ENCODE measurements at places on chromosomes 13 and 19.

DNA sequence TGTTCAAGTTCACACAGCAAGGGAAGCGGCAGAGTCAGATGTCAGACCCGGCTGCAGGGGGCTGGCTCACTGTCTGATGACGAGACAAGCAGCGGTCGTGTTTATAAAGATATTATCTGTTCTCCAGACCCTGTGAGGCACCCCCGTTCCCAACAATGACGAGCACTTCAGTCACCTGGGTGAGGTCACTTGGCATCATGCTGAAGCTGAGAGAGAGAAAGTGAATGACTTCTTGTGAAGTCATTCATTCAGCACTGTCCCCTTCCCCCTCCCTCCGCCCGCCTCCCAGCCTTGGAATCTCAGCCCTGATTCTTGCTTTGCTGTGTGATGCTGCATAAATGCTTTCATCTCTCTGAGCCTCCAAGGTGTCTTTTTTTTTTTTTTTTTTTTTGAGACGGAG lies 4.9 kb upstream of the LYPD3 start:
- DNase-seq = no peak

DNA sequence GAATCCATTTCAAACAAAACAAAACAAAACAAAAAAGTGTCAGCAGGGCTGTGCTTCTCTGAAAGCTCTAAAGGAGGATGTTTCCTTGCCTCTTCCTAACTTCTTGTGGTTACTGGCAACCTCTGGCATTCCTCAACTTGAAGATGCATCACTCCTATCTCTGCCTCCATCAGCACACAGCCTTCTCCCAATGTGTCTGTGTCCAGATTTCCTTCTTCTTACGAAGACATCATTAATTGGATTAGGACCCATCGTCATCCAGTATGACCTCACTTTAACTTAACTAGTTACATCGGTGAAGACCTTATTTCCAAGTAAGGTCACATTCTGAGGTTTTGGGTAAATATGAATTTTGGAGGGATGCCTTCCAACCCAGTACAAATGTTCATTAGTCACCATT lies 33.8 kb upstream of the GTF2F2 start:
- no peak for DNase-seq

DNA sequence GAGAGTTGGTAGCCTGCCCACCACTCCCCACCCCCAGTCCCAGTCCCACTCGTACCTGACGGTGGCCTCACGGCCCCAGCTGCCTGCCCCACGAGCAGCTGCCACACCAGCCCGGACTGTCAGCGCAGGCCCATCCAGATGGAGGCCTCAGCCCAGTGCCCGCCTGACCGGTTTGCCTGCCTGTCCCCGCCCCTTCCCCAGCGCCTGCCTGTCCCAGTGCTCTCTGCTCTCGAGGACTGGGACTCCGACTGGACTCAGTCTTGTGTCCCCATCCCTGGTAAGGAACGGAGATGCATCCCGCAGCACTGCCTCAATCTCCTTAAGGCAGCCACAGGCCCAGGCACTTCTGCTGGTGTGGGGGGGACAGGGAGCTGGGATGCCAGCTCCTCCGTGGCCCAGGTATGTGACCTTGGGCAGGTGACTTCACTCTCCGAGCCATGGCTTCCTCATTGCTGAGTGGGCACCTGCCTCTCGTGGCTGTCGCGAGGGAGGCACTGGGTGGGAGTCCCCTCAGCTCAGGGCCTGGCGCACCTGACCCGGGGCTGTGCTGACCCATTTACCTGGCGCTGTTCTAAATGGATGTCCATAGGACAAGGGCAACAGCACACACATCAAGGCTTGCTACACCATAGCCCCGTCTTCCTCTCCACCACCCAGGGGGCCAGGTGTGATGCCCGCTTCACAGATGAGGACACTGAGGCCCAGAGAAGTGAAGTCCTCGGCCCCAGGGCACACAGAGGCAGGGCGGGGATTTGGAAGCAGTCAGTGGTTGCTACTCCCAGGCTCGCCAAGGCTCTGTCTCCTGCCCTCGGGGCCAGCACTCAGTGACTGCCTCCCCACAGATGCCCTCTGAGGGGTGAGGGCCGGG lies at the start of gene NKPD1:
NKPD1 (minus strand) TSS at position 113 of the 868 bp plus-strand sequence. CDS start 832 bp downstream, outside the sequence.
- DNase-seq = peak; percentile 93

DNA sequence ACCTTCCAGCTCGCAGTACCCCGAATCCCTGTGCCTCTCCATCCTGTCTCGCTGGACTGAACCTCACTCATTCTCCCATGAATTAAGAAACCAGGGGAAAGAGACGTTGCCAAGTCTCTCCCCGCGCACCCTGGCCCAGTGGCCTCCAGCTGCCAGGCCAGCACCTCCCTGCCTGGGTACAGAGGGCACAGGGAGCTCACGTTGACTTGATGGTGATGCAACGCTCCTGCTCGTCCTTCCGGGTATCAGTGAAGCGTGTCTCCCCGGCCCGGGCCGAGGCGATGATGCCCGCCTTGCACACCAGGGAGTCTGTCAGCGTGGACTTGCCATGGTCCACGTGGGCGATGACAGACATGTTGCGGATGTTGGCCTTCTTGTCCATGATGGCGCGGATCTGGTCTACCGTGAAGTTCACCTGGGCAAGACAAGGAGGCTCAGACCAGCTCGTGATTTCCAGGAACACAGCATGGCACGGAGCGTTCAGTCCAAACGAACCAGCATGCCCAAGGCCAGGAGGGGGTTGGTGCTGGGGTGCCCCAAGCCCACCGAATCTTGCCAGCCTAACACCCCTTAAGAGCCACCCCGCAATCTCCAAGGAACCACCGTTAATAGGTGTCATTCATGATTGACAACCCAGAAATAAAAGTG lies 1.2 kb downstream of the EEF2 start:
- no peak for DNase-seq

- no peak for DNase-seq
Observed at GRCh38 chr13:30504081-30504480, 38.3 kb upstream of the HMGB1 start.

DNA sequence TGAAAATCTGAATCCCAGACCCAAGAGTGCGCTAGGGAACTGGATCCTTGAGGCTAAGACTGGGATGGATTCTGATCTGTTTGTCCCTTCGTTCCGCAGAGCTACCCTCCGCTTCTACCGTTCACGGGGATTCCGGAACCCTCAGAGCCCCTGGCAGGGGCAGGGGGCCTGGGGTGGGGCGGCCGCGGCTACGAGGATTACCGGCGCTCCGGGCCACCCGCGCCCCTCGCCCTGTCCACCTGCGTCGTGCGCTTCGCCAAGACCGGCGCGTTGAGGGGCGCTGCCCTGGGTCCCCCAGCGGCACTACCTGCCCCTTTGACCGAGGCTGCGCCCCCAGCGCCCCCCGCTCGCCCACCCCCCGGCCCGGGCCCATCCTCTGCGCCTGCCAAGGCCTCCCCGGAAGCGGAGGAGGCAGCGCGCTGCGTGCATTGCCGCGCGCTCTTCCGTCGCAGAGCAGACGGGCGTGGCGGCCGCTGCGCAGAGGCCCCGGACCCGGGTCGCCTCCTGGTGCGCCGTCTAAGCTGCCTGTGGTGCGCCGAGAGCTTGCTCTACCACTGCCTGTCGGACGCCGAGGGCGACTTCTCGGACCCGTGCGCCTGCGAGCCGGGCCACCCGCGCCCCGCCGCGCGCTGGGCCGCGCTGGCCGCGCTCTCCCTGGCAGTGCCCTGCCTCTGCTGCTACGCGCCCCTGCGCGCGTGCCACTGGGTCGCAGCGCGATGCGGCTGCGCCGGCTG lies 7.1 kb downstream of the SPRED3 start:
- no peak for DNase-seq

DNA sequence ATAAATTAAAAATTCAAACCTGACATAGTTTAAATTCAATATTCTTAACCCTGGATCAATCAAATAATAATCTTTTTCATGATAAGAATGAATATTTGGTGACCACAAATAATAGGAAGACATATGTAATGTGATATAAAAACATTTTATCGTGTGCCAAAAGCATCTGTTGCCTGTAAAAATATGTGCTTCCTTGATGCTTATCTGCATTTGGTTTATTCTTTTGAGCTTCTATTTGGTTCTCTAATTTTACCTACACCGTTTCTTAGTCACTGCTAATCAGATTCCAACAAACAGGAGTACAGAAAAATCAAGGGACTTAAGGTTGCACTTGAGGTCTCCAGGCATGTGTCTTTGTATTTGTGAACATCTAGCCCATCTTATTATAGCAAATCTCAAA lies 274.5 kb downstream of the DCT start:
- DNase-seq = no peak

DNA sequence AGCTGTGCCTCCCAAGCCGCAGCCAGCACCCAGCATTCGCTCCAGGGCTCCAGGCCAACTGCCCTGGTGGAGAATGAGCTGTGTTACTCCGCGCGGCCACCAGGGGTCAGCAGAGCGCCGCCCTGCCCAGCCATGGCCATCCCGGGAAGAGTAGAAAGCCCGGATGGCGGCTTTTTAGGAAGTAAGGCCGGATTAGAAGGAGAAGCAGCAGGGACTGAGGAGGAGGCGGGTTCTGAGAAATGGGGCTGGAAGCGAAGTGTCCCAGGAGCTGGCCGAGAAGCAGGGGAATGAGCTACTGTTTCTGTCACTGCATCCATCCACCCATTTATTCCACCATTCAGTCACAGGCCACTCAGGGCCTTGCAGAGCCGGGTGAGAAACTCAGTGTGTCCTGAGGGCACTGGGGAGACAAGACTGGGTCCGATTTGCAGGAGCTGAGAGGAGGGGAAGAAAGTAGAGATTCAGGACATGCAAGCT lies 6.6 kb upstream of the NPAS1 start:
- peak; percentile 97 for DNase-seq

DNA sequence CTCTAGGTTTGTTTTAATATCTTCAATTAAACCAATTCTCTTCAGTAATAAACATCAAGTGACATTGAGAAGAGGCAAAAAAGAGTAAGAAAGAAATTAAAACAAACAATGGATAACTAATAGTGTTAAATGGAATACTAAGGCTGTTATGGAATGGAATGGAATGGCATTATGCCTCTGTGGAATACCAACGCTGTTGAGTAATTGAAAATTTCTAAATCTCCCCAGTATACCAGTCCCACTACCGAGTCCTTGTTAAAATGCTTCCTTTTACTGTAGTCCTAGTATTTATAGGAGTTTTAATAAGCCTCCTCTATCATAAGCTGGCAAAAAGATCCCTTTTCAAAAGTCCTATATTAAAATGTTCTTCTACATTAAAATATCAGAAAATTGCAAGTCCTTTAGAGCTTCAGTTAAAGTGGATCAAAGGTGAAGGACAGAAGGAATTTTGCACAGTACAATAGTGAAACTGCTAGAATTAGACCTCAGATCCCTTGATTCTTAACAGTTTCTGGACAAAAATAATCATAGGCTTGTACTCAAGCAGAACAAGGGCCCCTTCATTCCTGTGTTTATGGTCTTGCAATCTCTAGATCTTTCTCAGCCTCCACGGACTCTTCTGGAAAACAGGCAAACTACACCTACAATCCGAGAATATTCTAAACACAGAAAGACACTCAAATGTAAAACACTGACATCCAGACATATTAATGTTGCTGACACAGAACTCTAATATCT lies 128.2 kb downstream of the PCDH9 start:
- no peak for DNase-seq

DNA sequence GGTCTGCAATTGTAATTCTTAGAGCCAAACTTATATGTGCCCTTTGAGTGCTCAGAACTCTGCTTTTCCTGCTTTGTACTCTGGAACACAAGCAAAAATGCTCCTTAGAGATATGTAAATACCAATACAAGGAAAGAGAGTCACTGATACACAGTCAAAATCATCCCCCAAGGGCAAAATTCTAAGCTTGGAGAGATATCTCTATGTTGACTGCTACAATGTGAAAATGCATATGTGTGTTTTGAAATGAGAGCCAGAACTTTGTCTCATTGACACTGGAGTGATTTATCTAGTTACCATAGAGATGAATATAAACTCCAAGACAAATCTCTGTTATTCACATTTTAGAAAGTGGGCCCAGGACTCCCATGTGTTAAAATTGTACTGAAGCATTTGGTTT lies 494.8 kb upstream of the SLITRK1 start:
- no peak for DNase-seq

DNA sequence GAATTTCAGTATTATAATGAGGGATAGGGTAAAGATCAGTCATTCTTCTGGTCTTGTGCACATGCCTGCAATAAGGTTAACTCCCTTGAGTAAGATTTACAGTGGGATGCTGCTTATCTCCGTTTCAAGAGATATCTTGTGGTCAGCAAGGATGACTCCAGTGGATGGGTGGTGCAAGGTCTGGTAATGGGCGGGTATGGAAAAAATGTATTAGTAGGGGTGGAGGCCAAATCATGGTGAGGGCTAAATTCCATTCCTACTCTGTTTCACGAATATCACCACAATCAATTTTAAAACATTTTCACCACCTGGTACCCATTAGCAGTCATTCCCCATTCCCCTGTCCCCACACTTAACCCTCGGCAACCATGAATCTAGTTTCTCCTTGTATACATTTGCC lies 40.6 kb downstream of the CCDC122 start:
- DNase-seq = no peak
